CD4-positive, alpha-beta T cell treated with Interleukin-6 at 100 ng/mL for 8 hours (primary cell): ENCODE measurements at places on chromosomes 7 and 10.

DNA sequence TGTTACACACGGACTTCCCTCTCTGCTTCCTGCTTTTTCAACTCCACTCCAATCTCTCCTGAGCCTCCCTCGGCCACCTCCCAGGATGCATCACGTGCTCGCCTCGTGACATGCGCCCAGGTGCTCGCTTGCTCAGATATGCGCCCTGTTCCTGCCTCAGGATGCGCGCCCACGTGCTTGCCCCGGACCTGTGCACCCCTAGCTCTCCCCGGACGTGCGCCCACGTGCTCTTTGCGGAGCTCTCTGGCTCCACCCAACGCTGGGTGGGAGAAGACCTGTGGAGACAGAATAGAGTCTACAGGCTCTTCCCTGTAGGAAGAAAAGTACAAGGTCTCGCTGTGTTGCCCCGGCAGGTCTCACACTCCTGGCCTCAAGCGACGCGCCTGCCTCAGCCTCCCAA lies 23.1 kb downstream of the PARD3 start:
- no peak for DNase-seq

- no peak for DNase-seq
These were observed 97.7 kb upstream of the FGFR2 start for GRCh38 chr10:121695731-121696464.

- DNase-seq = no peak
These were observed 199.8 kb downstream of the AHR start for GRCh38 chr7:17498230-17498629.

DNA sequence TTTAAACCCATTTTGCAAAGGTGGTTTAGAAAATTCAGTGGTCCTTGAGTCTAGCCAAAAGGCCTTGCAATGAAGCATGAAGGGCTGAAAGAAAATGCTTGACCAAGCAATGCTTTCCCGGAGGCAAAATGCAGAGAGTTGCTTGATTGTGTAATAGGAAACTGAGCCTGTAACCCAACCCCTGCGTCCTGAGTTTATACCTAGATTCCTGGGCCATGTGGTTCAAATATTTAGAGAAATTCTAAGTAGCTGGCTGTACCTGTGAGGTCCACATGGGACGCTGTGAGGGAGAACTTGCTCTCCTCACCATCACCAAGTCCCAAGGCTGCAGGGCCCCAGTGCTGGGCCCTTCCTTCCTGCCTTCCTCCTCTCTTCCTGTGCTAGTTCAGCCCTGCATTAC lies 45.7 kb downstream of the CXCL12 start:
- DNase-seq = no peak

DNA sequence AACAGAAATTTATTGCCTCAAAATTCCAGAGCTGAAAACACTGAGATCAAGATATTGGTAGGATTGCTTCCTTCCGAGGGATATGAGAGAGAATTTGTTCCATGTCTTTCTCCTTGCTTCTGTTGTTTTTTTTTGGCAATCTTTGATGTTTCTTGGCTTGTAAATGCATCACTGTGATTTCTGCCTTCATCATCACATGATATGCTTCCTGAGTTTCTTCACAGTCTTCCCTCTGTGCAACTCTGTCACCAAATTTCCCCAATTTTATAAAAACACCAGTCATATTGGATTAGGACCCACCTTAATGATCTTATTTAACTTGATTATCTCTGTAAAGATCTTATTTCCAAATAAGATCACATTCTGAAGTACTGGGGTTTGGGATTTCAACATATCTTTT lies 14.7 kb downstream of the TMEM236 start:
- DNase-seq = no peak

DNA sequence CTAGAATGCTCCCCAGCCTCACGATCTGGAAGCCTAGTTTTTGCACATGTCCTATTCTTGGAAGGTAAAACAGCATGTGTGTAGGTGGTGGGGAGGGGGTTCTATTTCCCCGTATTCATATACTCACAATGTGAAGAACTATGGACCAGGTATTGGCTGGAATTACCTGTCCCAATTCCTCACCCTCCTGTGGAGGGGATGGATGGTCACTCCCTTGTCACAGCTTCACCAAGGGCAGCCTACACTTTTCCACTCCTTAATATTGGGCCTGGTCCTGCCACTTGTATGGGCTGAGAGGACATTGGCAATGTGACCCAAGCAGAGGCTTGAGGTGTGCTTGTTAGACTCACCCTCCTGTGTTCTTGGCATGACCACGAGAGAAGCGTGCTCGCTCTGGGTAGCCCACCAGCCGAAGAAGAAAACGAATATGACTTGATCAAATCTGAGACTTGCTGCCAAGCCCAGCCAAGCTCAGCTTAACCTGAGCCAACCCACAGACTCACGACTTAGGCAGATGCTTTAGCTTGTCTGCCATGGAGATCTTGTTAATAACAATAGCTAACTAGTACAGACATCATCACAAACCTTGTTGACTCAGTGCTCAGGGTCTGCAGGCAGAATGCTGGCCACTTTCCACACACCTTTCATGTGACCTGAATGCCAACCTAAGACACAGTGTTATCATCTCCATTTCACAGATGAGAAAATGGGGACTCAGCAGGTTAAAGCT lies 17.2 kb downstream of the ZNF488 start:
- DNase-seq = no peak

- no peak for DNase-seq
These were observed 567.4 kb upstream of the MKI67 start for GRCh38 chr10:128693493-128694131.

DNA sequence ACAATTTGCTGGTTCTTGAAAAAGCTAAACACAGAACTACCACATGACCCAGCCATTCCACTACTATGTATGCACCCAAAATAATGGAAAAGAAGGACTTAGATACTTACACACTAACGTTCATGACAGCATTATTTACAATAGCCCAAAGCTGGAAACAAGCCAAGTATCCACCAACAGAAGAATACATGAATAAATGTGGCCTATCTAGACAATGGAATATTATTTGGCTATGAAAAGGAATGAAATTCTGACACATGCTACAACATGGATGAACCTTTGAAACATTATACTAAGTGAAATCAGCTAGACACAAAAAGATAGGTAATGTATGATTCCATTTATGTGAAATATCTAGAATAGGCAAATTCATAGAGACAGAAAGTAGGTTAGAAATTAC lies 67.4 kb upstream of the EXOC4 start:
- DNase-seq = no peak

- no peak for DNase-seq
These were observed 31.2 kb downstream of the GRIFIN start for GRCh38 chr7:2445047-2445446.

- no peak for DNase-seq
These were observed 87.3 kb downstream of the BEND7 start for GRCh38 chr10:13441476-13441875.

DNA sequence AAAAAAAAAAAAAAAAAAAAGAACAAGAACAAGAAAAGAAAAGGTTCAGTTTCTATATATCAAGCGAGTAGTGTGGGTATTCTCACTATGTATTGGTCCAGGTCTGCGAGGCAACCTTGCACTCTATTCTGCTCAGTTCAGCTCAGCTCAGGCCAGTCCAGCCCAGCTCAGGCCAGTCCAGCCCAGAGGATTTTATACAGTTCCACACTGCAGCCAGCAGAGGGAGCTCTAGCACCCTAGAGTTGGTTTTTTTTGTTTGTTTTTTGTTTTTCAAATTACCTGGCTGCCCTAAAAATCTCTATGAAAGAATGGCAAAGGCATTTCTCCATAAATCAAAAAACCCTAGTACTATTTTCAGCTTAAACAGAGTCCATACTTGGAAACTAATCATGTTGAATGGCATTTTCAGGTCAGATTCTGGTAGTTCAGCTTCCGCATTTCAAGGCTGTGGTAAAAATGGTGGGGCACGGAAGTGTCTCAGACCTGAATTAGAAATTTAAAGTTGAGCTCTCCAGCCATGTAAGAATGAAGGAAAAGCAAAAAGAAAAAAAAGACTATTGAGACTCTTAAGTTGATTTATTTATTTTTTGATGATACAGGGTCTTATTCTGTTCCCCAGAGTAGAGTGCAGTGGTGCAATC lies 55.2 kb upstream of the GSDME start:
- peak; percentile 31 for DNase-seq

DNA sequence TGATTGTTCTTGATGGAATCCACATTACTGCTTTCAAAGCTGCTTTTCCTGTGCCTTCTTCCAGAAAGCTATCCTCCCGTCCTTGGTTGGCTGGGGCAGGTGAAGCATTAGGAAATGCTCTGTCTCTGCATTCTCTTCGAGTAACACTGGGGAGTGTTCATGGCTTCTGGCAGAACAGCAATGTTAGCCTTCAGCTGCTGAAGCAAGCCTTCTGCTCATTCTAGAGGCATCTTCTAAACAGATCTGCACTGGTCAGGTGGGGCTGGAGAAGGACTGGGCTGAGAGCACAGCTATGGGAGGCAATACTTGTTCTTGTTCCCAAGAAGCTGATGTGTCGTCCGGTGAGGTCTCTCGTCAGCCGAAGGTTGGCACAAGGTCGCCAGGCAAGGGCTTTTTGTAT lies 80.6 kb downstream of the MGMT start:
- no peak for DNase-seq

GRCh38 chr7:43600056-43600455 lies 17.1 kb downstream of the STK17A start:
- DNase-seq = no peak

- no peak for DNase-seq
These were observed 54.5 kb downstream of the LRRN3 start for GRCh38 chr7:111145472-111145871.

GRCh38 chr10:26805567-26806245 lies 55.1 kb downstream of the ABI1 start:
- no peak for DNase-seq

GRCh38 chr7:29408841-29409243 lies 154.8 kb upstream of the PRR15 start:
- DNase-seq = peak; percentile 59

- DNase-seq = no peak
These were observed 127.2 kb downstream of the ARL5B start for GRCh38 chr10:18786478-18786877.

GRCh38 chr7:143372070-143372469 lies 9.1 kb upstream of the ZYX start:
- peak; percentile 73 for DNase-seq

- DNase-seq = no peak
These were observed 68.1 kb downstream of the HBP1 start for GRCh38 chr7:107236862-107237261.

- DNase-seq = no peak
These were observed 96.9 kb upstream of the RHEB start for GRCh38 chr7:151616443-151617213.

GRCh38 chr7:159157714-159158113 lies 13.0 kb upstream of the VIPR2 start:
- DNase-seq = no peak

- no peak for DNase-seq
These were observed 72.7 kb downstream of the LHPP start for GRCh38 chr10:124534231-124534798.

DNA sequence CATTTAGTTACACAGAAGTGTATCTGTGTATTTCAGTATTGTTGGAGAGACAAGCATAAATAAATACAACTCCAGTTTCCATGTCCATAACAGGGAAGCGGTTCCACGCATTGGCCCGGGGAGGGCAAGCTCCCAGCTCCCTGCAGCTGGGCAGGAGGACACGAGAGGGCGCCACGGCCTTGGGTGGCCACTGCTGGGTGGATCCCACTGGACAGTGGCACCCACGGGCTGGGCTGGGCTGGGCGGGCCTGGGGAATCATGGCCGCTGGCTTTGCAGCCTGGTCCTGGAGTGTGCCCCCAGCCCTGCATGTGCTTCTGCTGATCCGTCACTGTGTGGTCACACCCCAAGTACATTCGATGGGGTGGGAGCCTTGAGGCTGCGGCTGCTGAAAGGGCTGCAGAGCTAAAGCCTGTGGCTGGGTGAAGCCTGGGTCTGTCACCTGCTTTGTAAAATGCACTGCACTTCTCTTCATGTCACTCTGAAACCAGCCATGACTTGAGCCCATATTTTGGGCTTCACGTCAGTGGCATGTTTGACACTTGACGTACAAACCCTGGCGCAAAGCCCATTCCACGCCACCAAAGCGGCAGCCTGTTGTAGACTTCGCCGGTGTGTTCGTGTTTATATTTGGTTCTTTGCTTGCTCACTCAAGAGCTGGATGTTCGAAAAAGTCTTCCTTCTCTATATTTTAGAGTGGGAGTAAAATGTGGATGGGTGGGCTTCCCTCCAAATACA lies 27.5 kb downstream of the LRRC27 start:
- no peak for DNase-seq

- no peak for DNase-seq
These were observed 322.2 kb downstream of the TNS3 start for GRCh38 chr7:47259682-47260081.

- DNase-seq = no peak
These were observed 76.4 kb downstream of the NKX6-2 start for GRCh38 chr10:132709471-132709951.

DNA sequence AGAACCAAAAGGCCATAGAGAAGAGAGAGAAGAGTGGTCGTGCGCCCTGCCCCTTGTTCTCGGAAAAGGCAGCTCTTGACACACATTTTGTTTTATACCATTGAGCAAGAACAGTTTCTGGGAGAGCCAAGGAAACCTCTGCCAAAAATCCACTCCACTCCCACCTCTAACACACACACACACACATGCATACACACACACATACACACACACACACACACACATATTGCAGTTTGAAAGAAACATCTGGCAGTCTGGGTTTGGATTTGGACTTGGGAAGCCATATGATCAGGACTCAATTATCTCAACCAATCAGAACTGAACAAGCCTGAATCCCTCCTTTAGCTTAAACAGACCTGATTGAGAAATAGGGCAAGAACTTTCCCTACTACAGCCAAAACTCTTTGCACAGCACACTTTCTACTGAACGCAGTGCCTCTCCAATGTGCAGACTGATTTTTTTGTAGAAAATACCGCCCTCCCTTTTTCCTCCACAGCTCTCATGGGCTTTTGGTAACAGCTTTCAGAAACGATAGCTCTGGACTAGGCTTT lies 484.0 kb upstream of the ZWINT start:
- DNase-seq = no peak

- DNase-seq = no peak
These were observed 848.1 kb downstream of the PCDH15 start for GRCh38 chr10:53952698-53953630.

- DNase-seq = no peak
These were observed 299.6 kb downstream of the ADK start for GRCh38 chr10:74450602-74451001.

DNA sequence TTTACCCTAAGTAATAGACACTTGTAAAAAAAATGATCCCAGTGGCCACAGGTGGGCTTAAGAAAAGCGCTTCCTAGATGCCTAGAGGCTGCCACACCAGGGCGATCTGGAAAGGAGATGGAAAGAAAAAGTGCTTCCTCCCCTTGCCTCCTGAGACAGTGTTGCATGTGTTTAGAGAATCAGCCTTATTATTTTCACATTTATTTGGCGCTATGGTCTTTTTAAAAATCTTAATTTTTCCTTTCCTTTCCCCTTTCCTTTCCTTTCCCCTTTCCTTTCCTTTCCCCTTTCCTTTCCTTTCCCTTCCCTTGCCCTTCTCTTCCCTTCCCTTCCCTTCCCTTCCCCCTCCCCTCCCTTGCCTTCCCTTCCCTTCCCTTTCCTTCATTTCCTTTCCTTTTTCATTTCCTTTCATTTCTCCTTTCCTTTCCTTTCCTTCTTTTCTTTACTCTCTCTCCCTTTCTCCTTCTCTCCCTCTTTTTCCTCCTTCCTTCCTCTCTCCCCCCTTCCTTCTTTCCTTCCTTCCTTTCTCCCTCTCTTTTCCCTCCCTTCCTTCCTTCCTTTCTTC lies 7.1 kb upstream of the MKX start:
- no peak for DNase-seq
